SK-N-DZ (cell line): ENCODE measurements at places on chromosomes 7 and 10.

- DNase-seq: no peak
These were observed 64.3 kb upstream of the PCGF5 start for GRCh38 chr10:91156196-91156595.

DNA sequence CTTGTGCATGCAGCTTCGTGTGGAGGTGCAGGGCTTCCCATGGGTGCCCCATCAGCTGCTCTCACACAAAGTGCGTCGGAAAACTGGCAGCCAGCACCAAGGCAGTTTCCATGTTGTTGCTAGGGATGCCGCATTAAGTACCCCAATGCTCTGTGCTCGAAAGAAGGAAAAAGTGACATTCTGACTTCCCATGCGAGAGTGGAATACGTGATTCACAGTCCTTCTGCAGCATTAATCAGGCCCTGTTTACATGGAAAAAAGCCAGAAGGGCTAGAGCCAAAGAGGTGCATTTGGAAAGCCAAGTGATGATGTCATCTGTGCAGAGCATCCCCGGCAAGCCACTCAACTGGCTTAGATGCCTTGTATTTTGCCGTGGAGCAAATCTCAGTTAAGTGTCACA is 258.3 kb downstream of the GATA3 start:
- no peak for DNase-seq

GRCh38 chr7:42448901-42449300 is 211.9 kb upstream of the GLI3 start:
- DNase-seq: no peak

- DNase-seq: no peak
These were observed 9.9 kb downstream of the STARD3NL start for GRCh38 chr7:38187794-38188440.

DNA sequence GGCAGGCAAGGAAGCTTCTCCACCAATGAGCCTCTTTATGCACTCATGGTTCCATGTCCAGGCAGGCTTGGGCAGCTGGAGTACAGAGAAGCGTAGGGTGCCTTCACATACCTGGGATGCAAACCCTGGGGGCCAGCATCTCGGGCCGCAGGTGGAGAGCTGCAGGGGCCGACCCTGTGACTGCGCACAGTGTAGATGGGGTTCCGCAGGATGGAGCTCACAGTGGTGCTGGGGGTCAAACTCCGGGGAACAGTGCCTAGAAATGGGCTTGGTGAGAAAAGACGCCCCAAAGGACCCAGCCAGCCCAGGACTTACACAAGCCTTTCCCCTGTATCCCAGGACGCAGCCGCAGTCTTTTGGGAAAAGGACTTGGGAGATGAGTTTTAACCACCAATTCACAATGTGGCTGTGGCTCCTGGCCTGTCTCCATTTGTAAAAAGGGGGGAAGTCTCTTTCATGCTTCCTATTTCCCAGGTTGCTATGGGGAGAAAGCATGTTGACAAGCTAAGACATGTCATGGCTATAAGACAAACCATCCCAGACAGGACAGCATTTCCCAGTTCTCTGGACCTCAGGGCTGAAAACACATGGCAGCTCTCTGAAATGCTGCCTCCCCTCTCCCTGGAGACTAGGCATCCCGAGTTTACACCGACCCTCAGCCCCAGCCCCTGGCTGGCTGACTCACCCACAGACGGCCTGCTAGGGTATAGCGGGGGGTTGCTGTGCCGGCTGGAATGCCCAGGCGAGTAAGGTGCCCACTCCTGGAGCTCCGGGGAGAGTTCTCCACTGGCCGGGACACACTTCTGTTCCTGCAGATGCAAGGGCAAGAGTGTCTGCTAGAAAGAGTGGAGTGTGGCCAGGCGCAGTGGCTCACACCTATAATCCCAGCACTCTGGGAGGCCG is 107.1 kb downstream of the DLG5 start:
- DNase-seq: no peak

DNA sequence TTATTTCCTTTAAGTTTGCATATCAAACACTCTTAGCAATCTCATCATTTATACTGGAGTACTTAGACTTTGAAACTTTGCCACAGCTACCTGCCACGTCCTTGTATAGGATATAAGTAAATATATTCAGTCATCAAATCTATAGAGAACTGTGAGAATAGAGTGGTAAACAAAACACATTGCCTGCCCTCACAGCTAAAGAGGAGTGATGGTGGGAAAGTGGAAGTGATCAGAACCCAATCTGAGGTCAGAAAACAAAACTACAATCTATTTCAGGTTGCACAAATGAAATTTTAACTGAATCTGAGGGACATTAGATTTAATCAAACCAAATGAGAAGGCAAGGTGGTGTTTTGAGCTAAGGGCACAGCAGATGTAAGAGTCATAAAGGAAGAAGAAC is 74.8 kb downstream of the ZEB1 start:
- no peak for DNase-seq

GRCh38 chr10:130817046-130817624 is 494.4 kb downstream of the TCERG1L start:
- no peak for DNase-seq

GRCh38 chr10:101616415-101617101 is 28.4 kb downstream of the DPCD start:
- no peak for DNase-seq

GRCh38 chr7:37323966-37324365 is 124.7 kb downstream of the ELMO1 start:
- no peak for DNase-seq

DNA sequence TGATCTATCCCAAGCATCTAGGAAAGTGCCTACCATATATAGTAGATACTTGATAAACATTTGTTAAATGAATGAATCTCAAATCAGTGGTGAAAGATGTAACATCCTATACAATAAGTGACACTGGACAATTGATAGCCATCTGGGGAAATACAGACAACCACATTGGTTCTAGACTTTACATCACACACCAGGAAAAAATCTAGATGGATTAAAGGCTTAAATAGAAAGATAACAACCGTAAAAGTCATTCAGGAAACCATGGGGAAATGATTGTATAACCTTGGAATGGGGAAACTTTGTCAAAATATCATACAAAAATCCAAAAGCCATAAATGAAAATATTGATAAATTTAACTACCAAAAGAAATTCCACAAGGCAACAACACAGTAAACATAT is 7.0 kb upstream of the GARIN1A start:
- no peak for DNase-seq

DNA sequence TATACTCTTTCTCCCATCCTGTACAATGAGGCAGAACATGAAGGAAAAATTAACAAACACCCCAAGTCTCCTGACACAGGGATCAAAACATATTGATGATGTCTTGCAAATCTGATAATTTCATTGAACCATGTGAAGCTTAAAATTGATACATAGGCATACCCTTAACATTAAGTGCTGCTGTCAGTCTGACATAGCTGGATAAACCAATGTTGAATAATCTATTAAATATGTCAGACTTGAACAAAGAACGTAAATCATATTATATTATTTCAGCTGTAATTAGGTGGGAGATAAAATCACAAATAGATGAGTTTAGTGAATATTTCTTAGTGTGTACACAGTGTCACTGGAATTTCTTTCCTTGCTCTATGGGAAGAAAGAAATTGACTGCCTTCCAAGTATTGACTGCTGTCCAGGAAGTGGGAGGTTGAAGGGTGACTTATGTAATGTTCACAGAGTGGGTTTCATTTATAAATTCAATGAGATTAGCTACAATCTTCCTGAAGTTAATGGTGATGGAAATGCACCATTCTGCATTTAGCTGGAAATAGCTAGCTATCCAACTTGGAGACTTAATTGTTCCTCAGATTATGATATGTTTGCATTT is 170.8 kb downstream of the AUTS2 start:
- DNase-seq: no peak

DNA sequence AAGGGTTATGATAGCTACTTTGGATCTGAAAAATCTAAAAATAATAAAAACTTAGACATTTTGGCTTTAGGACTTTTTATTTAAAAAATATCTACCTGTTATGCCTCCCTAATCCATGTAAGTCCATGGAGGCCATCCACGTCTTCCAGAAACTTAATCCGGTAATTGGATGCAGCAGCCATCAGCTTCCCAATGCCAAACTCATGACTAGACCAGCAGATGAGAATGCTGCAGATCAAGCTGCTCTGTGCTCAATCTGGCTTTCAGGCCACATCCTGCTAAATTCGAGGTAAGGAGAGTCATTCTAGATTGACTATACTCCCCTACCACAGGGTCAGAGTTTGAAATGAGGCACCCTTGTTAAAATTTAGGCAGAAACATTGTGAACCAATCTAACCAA is 168.5 kb upstream of the TCERG1L start:
- no peak for DNase-seq

GRCh38 chr10:21694631-21695030 is 160.6 kb downstream of the MLLT10 start:
- DNase-seq: no peak

DNA sequence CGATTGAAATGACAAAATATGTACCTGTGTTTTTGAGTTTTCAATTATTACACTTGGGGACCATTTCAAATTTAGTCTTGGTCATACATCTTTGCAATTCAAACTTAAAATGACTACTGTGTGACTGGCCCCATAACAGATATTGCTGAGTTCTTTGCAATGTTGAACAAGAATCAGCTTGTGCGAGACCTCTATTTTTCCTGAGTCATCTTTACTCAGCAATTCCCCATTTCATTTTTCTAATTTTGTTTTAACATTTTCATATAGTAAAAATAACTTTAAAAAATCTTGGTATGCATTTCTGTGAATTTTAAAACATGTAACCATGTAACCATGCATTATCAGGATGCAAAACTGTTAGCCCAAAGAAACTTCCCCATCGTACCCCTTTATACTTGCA is 678.1 kb downstream of the ANKRD7 start:
- DNase-seq: no peak

DNA sequence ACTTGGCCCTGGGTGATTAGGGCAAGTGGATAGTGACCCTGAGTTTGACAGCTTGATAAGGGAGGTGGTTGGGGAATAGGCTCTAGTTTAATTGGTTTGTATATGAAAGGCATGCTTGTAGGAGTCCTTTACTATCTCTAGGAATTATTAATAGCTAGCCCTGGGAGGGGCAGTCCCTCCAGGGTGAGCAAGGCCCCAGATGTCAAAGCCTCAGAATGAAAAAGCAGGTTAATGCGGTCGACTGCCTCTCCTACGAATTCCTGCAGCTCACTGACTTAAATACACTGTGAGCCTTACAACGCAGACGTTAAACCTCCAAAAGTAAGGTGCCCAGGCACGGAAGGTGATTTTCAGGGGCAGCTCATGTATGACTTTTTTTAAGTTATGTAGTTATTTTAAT is 5.2 kb upstream of the BTBD16 start:
- DNase-seq: no peak

DNA sequence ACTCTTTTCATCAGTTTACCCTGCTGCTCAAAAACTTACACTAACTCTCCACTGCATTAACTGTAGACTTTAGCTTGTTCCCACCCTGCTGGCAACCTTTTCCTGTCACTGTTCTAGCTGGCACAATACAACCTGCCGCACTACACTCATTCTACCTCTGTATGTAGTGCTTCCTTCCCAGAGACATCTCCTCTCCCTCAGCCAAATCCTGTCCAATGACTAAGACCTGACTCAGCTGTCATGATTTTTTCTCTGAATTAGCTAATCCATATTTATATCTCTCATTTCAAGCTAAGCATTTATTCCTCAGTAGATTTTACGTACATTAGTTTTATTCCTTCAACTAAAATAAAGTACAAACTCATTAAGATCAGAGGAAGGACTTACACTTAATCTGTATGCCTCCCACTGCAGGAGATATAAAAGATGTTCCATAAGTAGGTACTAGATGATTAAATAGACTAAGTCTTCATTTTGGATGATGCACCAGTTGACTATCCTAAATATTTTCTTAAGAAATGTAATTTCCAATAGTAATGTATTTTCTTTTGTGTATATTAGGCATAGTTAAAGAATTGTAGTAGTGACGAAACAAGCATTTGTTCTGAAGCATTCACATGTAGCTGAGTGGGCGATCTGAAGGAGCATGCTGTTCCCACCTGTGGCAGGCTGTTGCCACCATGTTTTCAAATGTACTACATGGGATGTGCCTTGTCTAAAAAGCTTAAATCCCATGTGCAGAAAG is 189.1 kb downstream of the SKAP2 start:
- DNase-seq: no peak

GRCh38 chr10:44858017-44858371 is 53.1 kb upstream of the TMEM72 start:
- no peak for DNase-seq

GRCh38 chr10:79088613-79089355 is 20.0 kb downstream of the ZMIZ1 start:
- DNase-seq: no peak
